ENCODE measurements at places on chromosomes 11 and 22. TPM values are rescaled to one million over a fixed set of nuclear protein-coding genes. Genes with fewer than 3 reads are reported as not detected.

GRCh38 chr11:37574361-37574760 is 976.3 kb upstream of the RAG2 start:
- no peak for DNase-seq

DNA sequence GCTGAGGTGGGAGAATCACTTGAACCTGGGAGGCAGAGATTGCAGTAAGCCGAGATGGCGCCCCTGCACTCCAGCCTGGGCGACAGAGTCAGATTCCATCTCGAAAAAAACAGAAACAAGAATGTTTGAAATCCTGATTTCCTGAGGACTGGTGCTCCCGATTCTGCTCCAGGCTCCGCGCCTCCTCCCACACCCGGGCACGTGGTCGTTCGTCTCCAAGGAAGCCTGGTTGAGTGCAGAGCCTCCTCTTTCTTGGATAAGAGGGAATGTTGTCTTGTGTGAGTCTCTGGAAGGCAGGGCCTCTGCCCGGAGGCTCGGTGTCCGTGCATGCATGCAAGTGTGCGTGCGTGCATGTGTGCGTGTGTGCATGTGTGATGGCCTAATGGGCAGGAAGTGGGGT is 30.1 kb downstream of the BRSK2 start:
- no peak for DNase-seq

Gene OR5W2
- polyA plus RNA-seq: not detected

- DNase-seq: no peak
Observed at GRCh38 chr11:125376117-125376516, 119.9 kb downstream of the FEZ1 start.

Gene TNNI2
- polyA plus RNA-seq: not detected

- DNase-seq: no peak
Observed at GRCh38 chr11:126870021-126870420, 130.5 kb downstream of the KIRREL3 start.

Gene HBB
- not detected for polyA plus RNA-seq

Gene GRAP2
- polyA plus RNA-seq: 0.32 TPM

Gene RABL2B
- polyA plus RNA-seq: 23.3 TPM

DNA sequence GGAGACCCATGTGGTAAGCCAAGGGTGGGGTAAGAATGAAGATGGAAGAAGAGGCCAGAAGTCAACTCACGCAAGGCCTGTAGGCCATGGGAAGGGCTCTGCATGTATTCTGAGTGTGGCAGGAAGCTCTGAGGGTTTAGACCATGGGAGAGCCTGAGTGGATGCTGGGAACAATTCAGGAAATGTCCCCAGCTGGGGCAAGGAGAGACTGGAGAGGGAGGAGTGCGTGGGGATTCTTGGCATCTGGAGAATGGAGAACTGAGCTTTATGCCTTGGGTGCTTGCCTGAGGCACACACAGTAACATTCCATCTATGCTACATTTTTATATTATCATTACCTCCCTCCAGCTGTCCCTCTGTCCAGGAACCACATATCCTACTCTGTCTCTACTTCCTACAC is 50.4 kb upstream of the CD82 start:
- no peak for DNase-seq

- peak; percentile 100 for DNase-seq
Observed at GRCh38 chr11:121595717-121596161, 143.0 kb upstream of the SORL1-AS1 start.

DNA sequence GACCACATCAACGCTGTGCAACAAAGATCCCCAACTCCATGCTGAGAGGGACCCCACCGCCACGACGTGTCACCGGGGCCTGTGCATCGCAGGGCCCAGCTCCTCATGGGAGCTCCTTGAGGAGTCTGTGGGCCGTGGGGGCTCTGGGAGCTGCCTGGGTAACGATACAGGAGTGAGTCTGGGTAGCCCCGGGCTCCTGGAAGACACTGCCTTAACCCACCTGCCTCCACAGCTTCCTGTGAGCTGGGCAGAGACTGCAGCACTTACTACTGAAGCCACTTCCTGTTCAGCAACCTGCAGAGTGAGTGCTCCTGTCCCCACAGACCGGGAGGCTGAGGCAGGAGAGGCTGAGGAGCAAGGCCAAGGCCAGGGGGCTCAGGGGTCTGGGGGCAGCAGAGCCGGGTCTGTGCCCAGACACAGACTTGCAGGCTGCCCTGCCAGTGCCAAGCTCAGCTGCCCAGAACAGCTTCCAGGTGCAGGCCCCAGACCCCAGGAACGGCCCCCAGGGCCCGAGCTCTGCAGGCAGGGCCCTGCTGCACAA is 226.7 kb downstream of the BRD1 start:
- no peak for DNase-seq

GRCh38 chr11:9538548-9538947 is 34.9 kb upstream of the WEE1 start:
- DNase-seq: no peak

GRCh38 chr22:45910928-45911467 is 66.0 kb downstream of the WNT7B start:
- no peak for DNase-seq

- no peak for DNase-seq
Observed at GRCh38 chr11:128422576-128423370, 164.6 kb downstream of the ETS1 start.

Gene POU2AF1
- not detected for polyA plus RNA-seq

GRCh38 chr22:25327018-25327755 is 107.7 kb downstream of the CRYBB2 start:
- no peak for DNase-seq

Gene KRTAP5-8
- polyA plus RNA-seq: not detected

DNA sequence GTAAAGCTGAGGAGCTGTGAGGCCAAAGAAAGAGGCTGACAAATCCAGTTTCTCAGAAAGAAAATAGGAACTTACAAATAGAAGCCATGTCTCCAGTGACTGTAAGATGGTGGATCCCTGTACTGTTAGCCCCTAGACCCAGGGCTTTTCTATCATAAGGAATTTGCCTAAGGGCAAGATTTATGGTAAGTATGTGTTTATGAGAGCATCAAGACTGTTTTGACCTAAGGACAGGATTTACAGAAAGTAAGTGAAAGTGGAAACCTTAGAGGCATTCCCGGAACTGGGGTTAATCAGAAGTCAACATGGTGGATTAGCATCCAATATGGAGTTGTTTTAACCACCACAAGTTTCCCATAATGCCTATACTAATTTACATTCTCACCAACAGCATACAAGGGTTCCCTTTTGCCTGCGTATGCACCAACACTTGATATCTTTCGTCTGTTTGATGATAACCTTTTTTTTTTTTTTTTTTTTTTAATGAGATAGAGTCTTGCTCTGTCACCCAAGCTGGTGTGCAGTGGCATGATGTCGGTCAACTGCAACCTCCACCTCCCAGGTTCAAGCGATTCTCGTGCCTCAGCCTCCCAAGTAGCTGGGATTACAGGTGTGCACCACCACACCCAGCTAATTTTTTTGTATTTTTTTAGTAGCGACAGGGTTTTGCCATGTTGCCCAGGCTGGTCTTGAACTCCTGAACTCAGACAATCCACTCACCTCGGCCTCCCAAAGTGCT is 40.2 kb downstream of the BIRC2 start:
- DNase-seq: no peak

DNA sequence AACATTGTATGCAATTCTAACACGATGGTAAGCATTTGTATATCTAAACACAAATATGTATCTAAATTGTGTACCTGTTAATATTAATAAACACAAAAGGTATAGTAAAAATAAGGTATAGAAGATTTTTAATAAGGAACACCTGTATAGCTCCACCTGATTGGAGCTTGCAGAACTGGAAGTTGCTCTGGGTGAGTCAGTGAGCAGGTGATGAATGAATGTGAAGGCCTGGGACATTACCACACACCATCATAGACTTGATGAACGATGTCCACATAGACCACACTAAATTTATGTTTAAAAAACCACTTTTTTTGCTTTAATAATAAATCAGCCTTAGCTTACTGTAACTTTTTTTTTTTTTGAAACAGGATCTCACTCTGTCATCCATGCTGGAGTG is 97.6 kb upstream of the CLMP start:
- DNase-seq: no peak

Gene SLC22A6
- not detected for polyA plus RNA-seq

DNA sequence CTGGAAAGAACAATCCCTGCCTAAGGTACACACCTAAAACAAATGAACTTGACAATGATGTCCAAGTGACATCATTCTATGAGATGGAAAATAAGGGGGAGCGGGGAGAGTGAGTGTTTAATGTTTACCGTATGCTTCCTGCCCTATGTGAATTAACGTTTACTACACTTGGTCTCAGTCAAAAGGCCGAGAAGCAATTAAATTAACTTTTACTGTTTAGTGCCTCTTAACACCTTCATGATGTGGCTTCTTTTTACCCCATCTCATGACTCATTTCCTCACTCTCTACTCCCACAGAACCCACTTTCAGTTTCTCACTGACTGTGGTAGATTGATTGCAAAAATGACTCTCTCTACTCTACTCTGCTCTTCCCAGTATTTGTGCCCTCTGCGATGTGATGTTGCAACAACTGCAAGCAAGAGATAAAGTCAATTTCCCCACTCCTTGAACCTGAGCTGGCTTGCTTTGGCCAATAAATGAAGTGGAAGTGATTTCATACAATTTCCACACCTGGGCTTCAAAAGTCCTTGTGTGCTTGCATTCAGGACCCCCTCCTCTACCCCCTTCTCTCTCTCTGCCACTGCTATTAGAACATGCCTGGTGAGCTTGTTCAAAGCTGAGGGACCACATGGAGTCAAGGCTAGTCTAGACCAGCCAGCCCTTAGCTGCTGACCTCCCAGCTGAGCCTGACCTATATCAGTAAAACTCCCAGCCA is 11.6 kb upstream of the ALKBH3 start:
- DNase-seq: peak; percentile 80

GRCh38 chr11:129865701-129866100 is 29.7 kb downstream of the NFRKB start:
- no peak for DNase-seq

Gene PATE4
- not detected for polyA plus RNA-seq

Gene OTOG
- polyA plus RNA-seq: not detected

DNA sequence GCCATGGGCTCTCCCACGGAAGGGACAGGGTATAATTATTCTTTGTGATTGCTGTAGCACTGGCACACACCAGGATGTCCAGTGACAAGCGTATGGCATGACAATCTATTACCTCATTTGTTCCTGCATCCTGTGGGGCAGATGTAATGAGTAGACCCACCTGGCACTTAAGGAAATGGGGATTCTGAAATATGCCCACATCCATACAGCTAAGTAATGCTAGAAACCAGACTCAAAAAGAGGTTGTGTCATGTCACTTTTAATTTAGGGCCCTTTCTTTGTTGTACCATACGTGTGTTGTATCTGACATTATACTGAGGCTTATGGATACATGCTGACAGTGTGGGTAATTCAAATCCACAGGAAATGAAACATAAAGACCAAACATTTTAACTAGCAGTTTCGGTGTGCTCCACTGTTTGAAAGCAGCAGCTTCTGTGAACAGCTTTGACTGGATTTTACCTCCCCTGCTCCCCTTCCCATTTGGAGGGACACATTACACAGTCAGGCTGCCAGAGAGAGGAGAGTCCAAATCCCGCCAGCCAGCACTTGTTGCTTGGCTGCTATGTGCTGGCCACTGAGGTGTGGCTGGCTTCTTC is 21.2 kb downstream of the GRAMD1B start:
- no peak for DNase-seq

GRCh38 chr11:121478895-121479697 is 26.3 kb upstream of the SORL1-AS1 start:
- DNase-seq: no peak

Gene APOL5
- polyA plus RNA-seq: 0.19 TPM

Gene ENTHD1
- not detected for polyA plus RNA-seq

DNA sequence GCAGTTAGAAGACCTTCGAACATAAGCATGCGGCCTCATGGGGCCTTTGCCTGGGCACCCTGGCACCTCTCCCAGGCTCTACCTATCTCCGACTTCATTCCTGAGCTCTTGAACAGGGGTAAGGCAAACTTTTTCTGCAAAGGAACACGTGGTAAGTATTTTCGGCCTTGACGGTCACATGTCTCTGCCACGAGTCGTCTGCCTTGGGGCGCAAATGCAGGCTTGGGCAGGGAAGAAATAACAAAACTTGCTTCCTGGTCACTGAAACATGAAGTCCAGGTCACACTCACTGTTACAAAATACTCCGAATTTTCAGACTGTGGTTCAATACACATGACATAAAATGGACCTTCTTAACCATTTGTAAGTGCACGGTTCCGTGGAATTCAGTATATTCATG is 3.4 kb upstream of the ASCL2 start:
- DNase-seq: no peak

Gene RAC2
- polyA plus RNA-seq: 72.3 TPM

Gene BACE1-AS
- polyA plus RNA-seq: 2.4 TPM

Gene CHEK2
- 11.6 TPM for polyA plus RNA-seq

DNA sequence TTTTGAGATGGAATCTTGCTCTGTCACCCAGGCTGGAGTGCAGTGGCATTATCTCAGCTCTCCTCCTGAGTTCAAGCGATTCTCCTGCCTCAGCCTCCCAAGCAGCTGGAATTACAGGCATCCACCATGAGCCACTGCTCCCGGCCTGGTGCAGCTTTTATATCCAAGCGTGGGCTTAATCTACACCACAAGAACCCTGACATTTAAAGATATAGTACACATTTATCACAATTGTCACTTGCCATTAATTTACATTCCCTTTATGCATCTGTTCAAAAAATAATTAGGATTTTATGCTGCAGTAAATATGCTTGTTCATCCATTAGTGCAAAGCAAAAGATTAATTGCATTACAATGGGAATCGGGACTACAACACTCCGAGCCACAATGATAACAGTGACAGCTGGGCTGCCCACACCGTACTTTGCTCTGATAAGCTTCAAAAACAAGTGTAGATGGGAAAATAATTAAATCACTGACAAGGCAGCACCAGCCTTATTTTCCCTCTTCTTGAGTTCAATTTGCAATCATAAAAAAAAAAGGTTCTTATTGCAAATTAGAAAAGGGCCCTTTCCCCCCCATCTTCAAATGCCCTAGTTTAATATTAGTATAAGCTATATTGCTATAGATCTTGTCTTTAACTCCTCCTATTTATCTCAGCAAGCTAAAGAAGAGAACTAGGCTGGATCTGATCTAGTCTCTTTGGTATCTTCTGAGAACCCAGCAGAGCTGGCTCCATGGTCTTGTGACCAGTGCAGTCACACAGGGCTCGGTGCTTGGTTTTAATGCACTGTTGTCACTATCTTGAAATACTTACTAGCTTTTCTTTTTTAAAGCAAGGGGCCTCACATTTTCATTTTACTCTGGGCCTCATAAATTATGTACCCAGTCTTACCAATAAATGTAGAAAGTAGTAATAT is 206.2 kb upstream of the LRRC4C start:
- no peak for DNase-seq

GRCh38 chr22:33699176-33699575 is 221.1 kb downstream of the LARGE1 start:
- DNase-seq: no peak

GRCh38 chr11:115653926-115654325 is 149.7 kb upstream of the CADM1 start:
- DNase-seq: no peak

GRCh38 chr22:42335839-42336378 is 65.5 kb upstream of the TCF20 start:
- DNase-seq: no peak

DNA sequence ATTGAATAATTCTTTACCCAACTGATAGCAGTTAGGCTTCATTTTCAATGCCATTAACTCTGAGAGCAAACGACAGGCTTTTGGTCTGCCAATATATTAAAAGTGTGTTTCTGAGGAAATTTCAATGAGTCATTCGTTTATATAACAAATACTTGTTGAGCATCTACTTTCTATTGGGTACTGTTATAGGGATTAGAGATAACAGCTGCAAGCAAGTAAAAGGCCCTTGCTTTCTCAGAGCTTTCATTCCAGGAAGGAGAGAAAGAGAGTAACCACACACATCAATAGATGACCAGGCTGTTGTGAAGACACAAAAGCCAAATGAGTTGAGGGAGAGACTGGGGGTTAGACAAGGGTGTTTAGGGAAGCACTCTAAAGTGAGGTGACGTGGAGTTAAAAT is 35.7 kb downstream of the CD44 start:
- DNase-seq: peak; percentile 90

Gene TPBGL
- not detected for polyA plus RNA-seq

Data from IMR-90 (cell line).